Stimulated activated naive CD4-positive, alpha-beta T cell (primary cell): ENCODE measurements at places on chromosomes 3 and 15.

- DNase-seq: no peak
These were observed 753.5 kb downstream of the NAALADL2 start for GRCh38 chr3:175612487-175613196.

GRCh38 chr15:68983961-68984481 is 30.5 kb upstream of the NOX5 start:
- no peak for DNase-seq

DNA sequence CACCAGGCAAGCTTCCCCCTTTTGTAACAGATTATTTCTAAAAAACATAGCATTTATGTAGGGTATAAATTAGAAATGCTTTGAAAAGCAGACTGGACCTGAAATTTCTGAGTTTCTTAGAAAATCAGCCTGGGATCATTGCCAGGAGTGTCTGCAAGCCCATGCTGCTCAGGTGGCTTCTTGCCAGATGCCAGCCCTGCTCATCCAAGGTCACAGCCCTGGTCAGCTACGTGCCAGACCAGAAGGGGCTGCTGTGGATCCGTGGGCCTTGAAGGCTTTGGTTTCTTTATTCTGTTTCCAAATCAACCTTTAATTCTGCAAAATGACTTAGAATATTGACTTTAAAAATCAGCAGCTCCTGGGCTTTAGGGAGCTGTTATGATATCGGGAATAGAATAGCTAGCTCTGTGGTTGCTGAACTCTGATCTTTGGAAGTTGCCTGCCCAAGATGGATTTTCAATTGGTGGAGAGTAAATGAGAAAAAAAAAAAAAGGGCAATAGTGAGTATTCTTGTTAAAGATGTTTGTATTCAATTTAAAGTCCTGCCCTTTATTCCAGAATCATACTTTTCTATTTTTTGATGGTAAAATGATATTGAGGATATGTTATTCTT is 370.1 kb upstream of the ONECUT1 start:
- no peak for DNase-seq

- no peak for DNase-seq
These were observed 197.0 kb downstream of the NR1D2 start for GRCh38 chr3:24142127-24142526.

DNA sequence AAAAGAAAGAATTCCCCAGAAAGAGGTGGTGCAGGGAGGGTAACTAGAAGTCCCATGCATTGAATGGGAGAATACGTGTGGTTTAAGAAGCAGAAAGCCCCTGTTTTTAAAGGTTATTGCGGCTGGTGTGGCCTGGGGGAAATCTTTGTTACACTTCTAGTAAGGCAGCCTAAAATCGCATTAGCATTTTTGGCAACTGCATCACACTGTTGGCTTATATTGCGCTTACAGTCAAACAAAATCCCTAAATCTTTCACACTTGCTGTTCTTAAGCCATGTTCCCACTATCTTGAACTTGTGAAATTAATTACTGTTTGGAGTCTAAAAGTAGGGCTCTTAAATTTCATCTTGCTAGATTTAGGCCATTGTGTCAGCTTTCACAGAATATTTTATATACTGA is 66.0 kb upstream of the GOLIM4 start:
- no peak for DNase-seq

DNA sequence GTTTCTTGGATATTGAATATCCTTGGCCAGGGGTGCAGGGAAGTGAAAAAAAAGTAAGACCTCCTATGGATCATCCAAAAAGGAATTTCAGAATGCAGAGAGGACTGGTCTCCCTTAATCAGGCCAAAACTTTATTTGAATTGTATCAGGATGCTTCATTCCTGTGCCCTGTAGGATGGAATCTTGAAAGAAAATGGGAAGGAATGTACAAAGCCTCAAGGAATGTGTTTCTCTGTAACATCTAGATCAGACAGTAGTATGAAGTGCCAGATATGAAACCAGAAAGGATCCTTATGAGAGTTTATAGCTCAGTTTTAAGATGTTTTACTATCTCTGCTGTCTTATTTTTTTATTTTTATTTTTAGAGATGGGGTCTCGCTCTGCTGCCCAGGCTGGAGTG is 6.5 kb upstream of the GSK3B start:
- DNase-seq: no peak

GRCh38 chr3:188432802-188433520 is 279.0 kb downstream of the LPP start:
- DNase-seq: no peak

GRCh38 chr15:69996321-69997160 is 101.2 kb downstream of the TLE3 start:
- no peak for DNase-seq

DNA sequence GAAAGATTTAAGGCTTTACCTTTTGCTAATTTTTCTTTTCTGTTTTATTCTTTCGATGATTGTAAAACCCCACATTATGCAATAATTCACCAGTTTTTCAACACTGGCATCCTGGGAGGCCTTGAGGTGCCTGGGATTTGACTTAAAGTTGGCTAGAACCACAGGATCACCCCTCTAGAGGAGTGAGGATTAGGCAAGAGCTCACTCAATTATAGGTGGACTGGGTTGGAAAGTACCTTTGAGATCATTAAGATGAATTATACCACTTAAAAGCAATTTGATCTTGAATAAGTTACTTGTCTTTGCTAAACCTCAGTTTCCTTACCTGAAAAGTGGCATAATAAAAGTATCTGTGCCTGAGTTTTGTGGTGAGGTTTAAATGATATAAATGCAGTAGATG is 212.8 kb upstream of the TPRG1 start:
- DNase-seq: no peak

DNA sequence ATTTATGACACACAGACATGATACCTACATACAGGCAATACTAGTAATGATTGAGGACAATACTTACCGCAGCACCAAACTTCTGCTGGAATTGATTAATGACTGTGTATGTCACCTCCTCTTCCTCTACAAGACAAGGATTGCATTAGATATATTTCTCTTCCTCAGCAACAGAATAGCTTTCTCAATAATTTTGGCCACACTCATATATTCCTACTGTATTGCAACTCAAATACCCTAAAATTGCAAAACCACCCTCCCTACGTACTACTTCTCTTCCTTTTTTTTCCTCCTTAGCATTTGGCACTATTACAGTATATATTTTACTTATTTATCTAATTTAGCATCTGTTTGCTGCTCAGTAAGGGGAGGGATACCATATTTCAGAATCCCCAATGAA is 14.8 kb downstream of the EXD1 start:
- DNase-seq: no peak
